ENCODE measurements at places on chromosomes 5 and 9. TPM values are rescaled to one million over a fixed set of nuclear protein-coding genes. Genes with fewer than 3 reads are reported as not detected.

- H3K27me3 ChIP-seq: peaks cover 23% of the 10 kb centered on the region
- DNase-seq: no peak
- no peak overlapping the region for H3K27ac ChIP-seq
- peak overlapping the region; percentile 13 for H3K4me3 ChIP-seq
- no peaks in the 10 kb centered on the region for H3K36me3 ChIP-seq
Measured at GRCh38 chr5:135930029-135930948, 24.5 kb downstream of the LECT2 start.

DNA sequence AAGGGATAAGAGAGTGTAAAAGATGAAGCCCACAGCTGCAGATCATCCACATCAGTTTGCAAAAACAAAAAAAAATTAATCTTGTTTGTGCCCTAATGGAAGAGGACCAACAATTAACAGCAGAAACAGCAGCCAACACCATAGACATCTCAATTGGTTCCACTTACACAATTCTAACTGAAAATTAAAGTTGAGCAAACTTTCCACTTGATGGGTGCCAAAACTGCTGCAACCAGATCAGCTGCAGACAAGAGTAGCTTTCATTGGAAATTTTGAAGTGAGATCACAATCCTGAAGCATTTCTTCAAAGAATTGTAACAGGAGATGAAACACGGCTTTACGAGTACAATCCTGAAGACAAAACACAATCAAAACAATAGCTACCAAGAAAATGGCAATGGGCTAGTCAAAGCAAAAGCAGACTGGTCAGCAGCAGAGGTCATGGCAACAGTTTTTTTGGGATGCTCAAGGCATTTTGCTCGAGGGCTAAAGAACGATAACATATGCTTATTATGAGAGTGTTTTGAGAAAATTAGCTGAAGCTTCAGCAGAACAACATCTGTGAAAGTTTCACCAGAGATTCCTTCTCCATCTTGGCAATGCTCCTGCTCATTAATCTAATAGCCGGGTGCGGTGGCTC lies 4.1 kb upstream of the RBM27 start:
- H3K36me3 ChIP-seq: no peaks in the 10 kb centered on the region
- H3K27me3 ChIP-seq: no peaks in the 10 kb centered on the region
- peak; percentile 52 for DNase-seq
- peak overlapping the region; percentile 20 for H3K27ac ChIP-seq

- H3K4me1 ChIP-seq: peaks cover 9% of the 10 kb centered on the region
- H3K36me3 ChIP-seq: peaks cover 3% of the 10 kb centered on the region
- H3K27ac ChIP-seq: peak overlapping the region; percentile 90
- H3K4me3 ChIP-seq: peak overlapping the region; percentile 90
Measured at GRCh38 chr5:64767959-64768357, 533 bp downstream of the SREK1IP1 start.

GRCh38 chr9:69085569-69086283 lies 50.2 kb downstream of the FXN start:
- no peak overlapping the region for H3K27ac ChIP-seq
- H3K27me3 ChIP-seq: no peaks in the 10 kb centered on the region
- no peaks in the 10 kb centered on the region for H3K36me3 ChIP-seq
- H3K4me1 ChIP-seq: peaks cover 3% of the 10 kb centered on the region
- no peak overlapping the region for H3K4me3 ChIP-seq

DNA sequence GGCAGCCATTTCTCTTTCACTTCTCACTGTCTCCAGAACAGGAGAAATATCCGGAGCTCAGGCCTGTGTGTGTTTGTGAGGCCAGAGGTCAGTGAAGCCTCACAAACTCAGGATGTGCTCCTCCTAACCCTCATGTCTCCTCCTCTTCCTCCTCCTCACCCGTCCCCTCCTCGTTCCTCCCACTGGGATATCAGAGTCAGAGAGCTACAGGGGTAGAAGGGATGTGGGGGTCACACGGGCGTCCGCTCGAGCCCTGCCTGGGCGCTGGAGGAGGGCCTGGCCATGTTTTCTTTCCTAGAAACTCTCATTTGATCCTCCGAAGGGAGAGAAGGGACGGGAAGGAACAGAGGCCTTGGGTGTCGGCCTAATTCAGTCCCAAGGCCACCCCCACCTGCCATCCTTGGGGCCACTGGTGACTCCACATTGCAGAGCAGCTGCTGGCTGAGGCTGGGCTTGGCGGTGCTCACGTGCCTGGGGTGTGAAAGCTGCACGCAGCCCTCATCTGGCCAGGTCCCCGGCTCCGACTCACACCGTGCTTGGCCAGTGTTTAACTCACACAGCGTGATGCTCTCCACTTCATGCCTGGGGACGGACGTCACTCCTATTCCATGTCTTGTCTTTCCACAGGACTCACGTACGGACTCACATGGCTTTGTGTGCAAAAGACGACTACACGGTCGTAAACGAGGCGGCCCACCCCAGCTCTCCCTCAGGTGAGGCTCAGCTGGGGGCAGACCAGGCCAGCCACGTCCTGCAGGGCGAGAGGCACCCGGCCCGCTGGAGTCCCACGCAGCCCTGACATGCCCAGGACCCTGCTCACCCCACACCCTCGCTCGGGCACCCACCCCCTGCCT lies 22.6 kb upstream of the SLC6A19 start:
- no peak overlapping the region for H3K27ac ChIP-seq
- no peaks in the 10 kb centered on the region for H3K36me3 ChIP-seq
- H3K4me3 ChIP-seq: no peak overlapping the region
- H3K27me3 ChIP-seq: no peaks in the 10 kb centered on the region
- DNase-seq: peak; percentile 41
- peaks cover 22% of the 10 kb centered on the region for H3K4me1 ChIP-seq

DNA sequence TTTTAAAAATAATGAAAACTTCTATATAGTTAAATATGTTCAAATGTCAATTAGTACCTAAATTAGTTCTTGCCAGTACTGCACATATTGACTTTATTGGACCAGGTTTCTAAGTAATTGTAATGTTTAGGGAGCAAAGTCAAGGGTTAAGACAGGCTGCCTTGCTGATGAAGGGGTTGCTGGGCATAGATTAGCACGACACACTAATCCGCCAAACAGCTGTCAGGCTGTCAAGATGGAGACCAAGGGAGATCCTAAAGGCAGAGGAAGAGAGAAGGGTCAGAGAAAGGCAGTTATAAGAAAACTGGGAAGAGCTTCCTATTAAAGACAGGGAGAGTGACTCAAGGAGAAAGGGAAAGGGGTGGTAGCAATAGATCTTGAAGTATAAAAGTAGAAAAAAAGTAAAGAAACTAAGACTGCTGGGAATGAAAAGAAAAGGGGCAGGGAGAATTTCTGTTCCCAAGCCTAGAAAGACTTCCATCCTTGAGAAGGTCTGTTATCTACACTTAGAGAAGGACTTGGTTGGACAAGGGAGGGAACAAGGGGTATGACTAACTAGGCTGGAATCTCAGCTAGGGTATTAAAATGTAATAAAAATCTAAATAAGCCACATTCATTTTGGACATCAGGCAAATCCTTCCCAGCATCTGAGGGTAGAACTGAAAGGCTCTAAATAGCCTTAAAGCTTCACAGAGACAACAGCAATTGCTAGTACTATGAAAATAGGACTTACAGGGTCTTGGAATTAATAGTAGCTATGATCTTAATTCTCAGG lies 188.7 kb downstream of the FBXL17 start:
- no peaks in the 10 kb centered on the region for H3K36me3 ChIP-seq
- peak; percentile 4 for DNase-seq
- no peaks in the 10 kb centered on the region for H3K4me1 ChIP-seq
- H3K27me3 ChIP-seq: no peaks in the 10 kb centered on the region

Gene IRGM
- polyA plus RNA-seq: not detected
